ENCODE measurements at places on chromosomes 16 and 17.

GRCh38 chr17:8960325-8961140 lies 5.0 kb downstream of the PIK3R5 start:
- DNase-seq: no peak

GRCh38 chr17:61422116-61422799 lies 22.6 kb downstream of the TBX2 start:
- no peak for DNase-seq

DNA sequence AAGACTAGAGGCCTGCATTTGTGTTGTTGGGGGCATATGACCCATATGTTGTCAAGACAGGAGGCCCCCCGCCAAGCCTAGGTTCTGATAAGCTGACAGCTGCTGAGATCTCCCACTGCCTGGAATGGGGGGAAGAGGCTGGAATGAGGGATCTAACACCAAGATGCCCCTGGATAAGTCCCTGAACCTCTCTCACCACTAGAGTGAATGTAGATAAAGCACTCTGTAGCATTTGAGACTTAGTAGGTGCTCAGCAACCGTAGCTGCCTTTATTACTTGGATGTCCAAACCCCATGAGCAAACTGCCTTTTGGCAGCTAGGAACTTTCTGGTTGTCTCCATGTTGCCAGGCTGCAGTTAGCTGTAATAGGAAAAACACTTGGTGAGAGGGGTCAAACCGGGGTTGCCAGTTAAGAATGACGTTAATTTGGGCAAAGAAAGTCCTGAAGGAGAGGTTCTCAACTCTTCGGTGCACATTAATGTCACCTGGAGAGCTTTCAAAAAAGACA lies 4.4 kb upstream of the RASL10B start:
- no peak for DNase-seq

DNA sequence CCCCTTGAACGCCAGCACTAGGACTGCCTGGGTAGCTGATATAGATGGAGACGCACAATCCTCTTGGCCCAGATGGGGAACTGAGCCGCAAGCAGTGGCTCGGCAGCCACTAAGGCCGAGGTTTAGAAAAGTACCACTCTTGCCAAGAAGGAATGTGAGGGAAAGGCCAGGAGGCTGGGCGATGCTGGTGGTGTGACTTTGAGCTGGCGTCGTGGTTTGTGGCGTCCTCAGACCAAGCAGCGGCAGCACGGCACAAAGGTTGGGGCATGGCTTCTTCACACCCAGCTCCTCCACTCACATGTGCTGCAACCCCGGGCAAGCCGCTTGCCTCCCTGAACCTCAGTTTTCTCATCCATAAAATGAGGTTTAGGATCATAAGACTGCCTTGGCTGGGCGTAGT lies 15.6 kb downstream of the DCAKD start:
- no peak for DNase-seq

- no peak for DNase-seq
Observed at GRCh38 chr17:2710803-2711607, 559 bp downstream of the CLUH start.

DNA sequence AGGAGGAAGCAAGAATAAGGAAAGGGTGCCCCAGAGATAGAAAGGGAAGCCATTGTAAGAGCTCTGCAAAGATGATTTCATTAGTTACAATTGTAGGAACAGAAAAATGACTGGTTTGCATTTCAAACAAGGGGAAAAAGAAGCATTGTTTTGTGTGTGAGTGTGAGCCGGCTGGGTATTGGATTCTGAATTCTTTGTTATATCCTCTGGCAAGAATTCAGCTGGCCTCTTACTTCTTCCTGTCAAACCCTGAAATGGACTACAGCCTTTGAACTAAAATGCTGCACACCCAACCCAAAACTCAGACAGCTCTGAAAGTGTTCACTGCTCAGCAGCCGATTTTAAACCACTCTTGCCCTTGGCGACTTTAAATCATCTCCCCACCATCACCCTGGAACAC lies 461.3 kb downstream of the PMP22 start:
- DNase-seq: no peak

DNA sequence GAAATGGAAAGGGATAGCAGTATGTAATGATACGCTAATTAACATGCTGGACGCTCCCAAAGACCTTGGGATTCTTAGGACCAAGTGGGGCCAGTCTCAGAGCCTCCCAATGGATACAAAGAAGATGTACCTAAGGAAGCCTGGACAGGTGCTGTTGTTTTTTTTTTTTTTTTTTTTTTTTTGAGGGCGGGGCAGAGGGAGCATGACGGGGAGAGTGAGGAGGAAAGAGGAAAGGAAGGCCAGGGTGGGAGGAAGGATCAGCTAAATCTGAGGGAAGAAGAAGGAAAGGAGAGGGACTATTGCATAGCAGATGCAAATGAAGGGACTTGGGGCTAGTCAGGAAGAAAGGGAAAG lies 2.5 kb downstream of the VAMP2 start:
- DNase-seq: no peak

- DNase-seq: no peak
Observed at GRCh38 chr17:43563600-43564594, 17.8 kb upstream of the ETV4 start.

DNA sequence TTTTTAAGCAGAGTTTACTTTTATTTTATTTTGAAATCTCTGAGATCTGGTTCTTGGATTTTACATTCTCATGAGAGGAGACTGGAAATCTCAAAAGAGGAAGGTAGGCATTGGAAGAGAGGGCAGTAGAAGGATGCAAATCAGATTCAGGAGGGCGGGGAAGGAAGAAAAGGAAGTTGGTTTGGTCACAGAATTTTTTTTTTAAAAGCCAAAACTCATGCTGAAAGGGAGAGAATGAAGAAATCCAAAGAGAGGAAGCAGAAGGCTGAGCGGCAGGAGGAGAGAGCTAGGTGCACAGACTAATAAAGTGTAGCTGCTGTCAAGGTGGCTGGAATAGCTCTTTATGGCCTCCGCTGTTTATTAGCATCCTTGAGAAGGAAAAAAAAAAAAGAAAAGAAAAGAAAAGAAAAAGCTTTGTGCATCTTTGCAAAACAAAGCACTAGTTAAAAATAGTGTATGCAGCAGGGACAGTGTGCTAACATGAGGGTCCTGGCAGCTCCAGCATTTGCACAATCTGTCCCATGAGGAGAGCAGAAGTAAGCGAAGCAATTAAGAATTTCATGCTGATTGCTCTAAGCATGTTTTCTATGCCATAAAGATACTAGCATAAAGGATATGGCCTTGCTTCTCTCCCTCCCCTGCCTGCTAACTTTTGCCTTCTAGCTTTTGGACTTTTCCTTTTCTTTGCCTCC lies 194.2 kb downstream of the ZFHX3 start:
- DNase-seq: no peak

- no peak for DNase-seq
Observed at GRCh38 chr17:43578699-43579565, 32.8 kb upstream of the ETV4 start.

DNA sequence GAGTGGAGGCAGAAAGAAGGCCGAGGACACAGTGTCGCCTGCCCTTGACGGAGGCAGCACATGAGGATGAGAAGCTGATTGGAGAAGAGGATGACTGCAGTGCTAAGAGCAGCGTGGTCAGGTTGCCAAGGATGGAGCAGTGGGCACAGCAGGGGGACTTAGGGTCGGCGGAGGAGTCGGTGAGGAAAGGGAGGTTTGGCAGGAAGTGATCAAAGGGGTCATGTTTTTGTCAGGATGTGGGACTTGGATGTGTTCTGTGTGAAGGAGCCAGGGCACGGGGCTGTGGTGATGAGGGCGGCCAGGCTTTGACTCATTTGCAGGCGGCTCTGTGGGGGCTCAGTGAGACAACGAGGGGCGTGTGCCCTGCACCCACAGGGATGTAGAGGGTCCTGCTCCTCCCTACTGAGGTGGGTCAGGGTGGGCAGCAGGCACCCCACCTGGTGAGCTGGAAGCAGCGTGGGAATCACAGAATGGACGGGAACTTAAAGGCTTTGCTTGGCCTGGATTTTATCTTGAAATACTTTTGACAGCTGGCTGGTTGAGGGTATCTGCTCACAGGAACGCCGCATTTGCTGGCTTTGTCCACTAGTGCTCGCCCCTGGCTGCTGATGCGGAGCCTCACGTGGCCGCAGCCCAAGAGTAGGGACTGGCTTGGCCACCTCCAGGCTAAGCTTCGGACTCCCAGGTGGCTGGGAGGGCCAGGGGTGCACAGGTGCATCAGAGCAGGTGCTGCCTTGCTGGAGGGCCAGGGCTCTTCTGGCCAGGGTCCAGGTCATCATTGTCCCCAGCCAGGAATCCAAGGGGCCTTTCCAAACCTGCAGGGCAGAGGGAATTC lies 6.0 kb downstream of the MPG start:
- no peak for DNase-seq

- DNase-seq: no peak
Observed at GRCh38 chr17:40950176-40950575, 12.7 kb upstream of the KRT23 start.

DNA sequence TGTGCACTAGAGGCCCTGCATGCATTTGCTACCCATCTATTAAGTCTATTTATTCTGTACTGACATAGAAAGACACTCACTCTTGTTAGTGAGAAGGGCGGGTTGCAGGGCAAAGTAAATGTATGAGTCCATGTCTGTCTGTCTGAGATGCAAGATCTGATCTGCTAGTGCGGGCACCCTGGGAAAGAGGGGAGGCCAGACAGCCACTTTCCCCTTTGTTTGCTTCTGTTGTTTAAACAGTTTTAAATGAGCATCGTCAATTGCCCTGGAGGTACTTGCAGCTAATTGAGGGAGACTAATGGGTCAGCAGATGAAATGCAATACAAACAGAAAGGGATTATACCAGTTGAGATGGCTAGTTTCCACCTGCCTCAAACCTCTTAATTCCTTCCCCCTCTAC lies 24.9 kb downstream of the SCNN1G start:
- DNase-seq: no peak

DNA sequence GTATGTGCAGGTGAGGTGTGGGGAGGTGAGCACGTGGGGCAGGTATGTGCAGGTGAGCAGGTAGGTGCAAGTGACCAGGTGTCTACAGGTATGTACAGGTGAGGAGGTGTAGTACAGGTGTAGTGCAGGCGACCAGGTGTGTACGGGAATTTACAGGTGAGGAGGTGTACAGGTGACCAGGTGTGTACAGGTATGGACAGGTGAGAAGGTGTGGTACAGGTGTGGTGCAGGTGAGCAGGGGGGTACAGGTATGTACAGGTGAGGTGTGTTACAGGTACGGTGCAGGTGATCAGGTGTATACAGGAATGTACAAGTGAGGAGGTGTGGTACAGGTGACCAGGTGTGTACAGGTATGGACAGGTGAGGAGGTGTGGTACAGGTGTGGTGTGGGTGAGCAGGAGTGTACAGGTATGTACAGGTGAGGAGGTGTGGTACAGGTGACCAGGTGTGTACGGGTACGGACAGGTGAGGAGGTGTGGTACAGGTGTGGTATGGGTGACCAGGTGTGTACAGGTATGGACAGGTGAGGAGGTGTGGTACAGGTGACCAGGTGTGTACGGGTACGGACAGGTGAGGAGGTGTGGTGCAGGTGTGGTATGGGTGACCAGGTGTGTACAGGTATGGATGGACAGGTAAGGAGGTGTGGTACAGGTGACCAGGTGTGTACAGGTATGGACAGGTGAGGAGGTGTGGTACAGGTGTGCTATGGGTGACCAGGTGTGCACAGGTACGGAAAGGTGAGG lies 12.8 kb upstream of the DBNDD1 start:
- DNase-seq: no peak

Data from stimulated activated CD8-positive, alpha-beta memory T cell treated with anti-CD3 and anti-CD28 coated beads, Interleukin-4, amount 100 ng/mL, for 4 hours (primary cell).